H54 (cell line): ENCODE measurements at places on chromosomes 16 and 17.

GRCh38 chr17:40316571-40317344, 7.8 kb downstream of the RARA start:
- no peak for DNase-seq

GRCh38 chr17:68431045-68431608, 26.2 kb downstream of the WIPI1 start:
- DNase-seq = no peak

GRCh38 chr17:58172369-58173071, 5.7 kb downstream of the OR4D2 start:
- peak; percentile 47 for DNase-seq

DNA sequence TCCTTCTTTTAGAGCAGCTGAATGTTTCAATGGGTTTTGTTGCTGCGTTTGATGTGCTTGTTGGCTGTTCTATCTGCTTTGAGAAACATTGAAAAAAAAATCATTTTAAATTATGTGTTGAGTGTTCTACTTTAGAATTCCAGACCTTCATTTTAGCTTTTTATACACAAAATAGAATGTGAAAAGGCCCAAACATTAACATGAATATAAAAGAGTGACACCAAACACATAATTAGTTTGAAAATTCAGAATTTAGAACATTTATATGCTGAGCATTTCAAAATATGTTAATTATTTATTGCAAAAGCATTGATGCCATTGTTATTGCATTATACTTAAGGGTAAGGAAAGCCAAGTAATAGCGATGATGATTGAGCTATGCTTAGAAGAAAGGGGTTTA, 2.9 kb downstream of the NFAT5 start:
- DNase-seq = no peak

DNA sequence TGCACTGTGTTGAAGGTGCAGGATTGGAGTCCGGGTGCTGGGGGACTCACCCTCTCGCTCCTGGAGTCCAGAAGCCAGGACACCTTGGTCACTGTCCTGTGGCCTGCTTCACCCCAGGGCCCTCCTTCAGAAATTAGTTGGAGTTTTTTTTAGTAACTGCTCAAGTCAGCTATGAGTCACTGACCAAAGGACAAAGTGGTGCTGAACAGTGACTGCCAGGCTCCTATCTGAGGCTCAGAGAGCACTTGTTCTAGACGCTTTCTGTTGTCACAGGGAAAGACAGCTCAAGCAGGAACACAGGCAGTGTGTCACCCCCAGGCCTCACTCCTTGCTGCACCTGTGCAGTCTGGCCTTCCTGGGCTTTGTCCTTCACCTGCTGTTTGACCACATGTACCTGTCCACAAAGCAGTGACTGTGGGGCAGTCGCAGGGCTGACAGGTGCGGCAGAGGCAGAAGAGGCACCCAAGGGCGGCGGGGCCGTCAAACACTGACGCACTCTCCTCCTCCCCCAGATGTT, 4.1 kb upstream of the FAAP100 start:
- no peak for DNase-seq

DNA sequence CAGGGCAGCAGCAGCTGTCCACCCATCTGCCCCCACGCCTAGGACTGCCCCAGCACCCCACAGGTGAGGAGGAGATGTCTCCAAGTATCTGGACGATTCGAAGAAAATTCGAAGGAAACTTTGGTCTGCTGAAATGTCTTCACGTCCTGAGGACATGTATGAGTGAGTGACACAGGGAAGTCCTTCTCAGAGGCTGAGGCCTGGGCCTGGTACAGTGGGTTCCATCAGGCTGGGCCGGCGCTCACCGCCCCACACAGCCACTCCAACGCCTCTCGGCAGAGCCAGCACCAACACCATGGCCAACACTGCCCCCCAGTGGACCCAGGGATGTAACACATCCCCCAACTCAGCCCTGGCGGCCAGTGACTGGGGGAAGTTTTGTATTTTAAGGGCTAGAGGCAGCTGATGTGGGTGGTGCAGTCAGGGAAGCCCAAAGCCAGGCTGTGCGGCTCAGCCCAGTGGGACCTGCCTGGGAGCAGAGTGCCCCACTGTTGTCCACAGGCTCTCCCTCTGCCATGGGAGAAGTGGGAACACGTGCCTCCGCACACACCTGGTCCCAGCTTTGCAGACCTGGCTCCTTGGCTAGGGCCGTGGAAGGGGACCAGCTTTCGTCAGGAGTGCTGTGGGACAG, 55.8 kb upstream of the FASN start:
- peak; percentile 81 for DNase-seq

- DNase-seq = no peak
These were observed 92.6 kb upstream of the TMEM132E start for GRCh38 chr17:34486761-34487160.

DNA sequence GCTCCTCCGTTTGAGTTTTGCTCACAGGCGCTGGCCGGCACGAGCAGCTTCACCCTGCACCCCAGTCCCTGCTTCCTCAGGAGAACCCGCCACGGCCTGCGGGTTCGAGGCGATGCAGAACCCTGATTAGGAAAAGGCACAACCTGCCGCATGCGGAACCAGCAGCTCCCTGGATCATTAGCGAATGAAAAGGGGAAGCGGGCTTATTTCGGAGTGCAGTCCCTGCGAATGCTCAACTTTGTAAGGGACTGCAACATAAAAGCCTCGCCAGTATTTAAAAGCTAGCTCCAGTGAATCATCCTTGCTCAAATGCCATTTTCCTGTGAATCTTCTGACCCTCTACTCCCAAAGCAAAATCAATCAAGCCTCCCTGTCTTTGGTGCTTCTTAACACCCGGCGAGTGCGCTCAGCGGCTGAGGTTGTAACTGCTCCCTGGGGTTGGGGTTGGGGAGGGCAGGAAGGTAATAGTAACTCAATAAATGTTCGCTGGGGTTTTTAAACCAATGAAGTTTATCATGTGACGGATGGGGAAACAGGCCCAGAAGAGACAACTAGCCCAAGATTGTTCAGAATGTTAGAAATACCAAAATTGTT, 678 bp upstream of the AKAP10 start:
- no peak for DNase-seq

DNA sequence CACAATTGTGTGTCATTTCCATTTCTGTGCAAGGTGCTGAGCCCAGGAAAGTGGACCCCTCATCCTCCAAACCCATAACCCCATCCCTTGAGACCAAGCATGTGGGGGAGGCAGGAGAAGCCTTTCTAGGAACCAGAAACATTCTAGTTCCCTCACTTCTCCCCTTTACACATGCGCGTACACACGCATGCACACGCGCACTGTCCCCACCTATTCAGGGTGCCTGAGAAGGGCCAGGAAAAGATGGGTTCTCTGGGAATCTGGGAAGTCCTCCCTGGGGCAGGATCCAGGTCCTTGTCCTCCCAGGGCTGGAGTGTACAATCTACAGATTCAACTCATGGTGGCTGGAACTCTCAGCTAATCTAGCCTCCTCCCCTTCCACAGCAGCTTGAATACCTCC, 2.4 kb downstream of the PPY start:
- no peak for DNase-seq

GRCh38 chr17:70318051-70318450, 148.7 kb downstream of the KCNJ2 start:
- no peak for DNase-seq

- DNase-seq = no peak
These were observed 16.7 kb upstream of the BLMH start for GRCh38 chr17:30308406-30308805.

- no peak for DNase-seq
These were observed 147.4 kb downstream of the SEC14L1 start for GRCh38 chr17:77288115-77288619.

GRCh38 chr17:57724026-57724728, 20.9 kb downstream of the CCDC182 start:
- DNase-seq = no peak

DNA sequence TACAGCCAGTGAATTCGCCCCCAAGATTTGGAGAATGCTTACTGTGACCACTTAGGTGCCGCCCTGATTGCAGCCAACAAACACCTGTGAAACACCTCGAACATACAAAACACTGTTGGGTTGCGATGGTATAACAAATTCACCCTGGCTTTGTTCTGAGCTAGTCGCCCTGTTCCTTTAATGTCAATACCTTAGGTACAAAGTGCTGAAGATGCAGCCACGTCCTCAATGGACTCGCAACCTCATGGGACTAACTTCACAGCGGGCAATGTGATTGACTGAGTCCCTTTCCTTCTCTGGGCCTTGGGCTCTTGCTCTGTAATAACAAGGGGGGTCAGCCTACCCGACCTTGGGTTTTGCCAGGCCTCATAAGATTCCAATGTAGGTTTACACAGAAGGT, 28.9 kb upstream of the GOSR2 start:
- no peak for DNase-seq

DNA sequence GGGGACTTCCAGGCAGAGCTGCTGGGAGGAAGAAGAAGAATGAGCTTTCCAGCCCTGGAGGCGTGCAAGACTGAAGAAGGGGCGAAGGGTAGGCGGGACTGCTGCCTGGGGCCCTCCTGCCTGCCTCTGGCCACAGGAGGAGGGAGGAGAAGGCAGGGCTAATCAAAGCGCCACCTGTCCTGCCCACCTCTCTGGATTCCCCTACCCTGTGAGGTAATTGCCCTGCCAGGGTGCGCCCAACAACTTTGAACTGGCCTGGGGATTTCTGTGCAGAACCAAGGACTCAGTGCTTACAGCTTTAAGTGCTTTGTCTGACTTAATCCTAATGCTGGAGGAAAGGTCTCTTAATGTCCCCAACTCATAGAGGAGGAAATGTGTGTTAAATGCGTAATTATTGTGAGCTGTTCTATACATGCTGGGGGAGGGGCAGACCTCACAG, at the start of gene NOXO1:
Gene NOXO1, minus strand, starts transcription at position 72 of the 439 bp plus-strand sequence. CDS start 290 bp downstream, outside the sequence.
- DNase-seq = no peak

- DNase-seq = peak; percentile 71
These were observed 2.5 kb upstream of the ARHGAP23 start for GRCh38 chr17:38425744-38426143.

GRCh38 chr16:23222929-23223328, 40.4 kb downstream of the SCNN1G start:
- no peak for DNase-seq

GRCh38 chr17:66952031-66952524, 12.4 kb upstream of the CACNG4 start:
- peak; percentile 94 for DNase-seq

- no peak for DNase-seq
These were observed 53.6 kb downstream of the NUP88 start for GRCh38 chr17:5365831-5366230.

DNA sequence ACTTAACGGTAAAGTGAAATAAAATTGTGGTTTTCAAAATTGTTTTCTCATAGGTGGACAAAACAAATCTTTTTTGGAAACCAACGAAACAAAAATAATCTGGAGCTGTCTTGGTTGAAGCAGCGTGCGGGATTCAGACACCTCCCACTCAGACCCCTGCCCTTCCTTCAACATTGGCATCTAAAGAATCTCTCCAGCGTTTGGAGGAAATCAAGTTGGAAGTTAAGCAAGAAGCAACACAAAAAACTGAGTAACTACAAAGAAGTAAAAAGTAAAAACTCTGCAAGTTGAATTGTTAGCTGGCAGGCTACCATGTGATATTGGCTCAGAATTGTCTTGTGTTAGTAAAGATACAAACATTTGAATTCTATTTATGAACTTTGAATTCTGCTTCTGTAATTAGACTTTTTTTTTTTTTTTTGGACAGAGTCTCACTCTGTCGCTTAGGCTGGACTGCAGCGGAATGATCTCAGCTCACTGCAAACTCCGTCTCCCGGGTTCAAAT, 361.0 kb upstream of the PMFBP1 start:
- no peak for DNase-seq

DNA sequence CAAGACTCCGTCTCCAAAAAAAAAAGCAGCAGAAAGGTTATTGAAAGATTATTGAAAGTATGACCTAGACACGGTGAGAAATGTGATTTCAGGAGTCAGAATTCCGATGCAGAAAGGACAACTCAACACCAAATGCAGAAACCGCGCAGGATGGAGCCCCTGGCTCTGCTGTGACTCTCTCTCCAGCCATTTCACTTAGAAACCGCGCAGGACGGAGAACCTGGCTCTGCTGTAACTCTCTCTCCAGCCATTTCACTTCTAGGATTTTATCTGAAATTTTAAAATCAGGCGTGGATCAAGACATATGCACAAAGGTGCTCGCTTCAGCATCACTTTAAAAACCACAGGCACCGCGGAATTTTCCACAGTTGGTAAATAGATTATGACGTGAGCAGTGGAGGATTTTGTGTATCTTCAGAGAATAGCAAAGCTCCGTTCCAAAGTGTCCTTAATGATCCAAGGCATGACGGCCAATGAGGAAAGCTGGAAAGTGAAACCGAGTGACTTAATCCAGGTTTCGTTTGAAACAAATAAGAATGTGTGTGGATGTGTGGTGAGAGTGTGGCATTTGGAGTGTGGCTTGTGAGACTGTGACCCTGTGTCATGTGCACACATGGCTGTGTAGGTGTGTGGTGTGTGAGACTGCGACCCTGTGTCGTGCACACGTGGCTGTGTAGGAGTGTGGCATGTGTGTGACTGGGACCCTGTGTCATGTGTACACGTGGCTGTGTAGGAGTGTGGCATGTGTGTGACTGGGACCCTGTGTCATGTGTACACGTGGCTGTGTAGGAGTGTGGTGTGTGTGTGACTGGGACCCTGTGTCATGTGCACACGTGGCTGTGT, 9.5 kb downstream of the UTS2R start:
- no peak for DNase-seq

DNA sequence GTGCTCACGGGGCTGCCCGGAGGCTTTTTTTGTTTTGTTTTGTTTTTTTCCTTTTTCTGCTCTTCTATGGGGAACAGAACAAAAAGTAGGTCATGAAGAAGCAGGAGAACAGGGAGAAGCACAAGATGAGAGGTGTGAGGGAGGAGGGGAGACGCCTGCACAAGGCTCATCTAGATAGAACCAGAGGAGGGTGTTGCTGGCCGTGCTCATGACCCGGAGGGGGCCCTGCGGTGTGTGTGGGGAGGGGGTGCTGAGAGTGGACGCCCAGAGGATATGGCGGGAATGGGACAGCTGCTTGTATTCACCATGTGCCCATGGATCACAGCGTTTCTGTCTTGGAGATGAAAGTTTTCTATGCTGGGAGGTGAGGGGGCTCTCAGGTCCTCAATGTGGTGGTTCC, 183.7 kb downstream of the FOXL1 start:
- no peak for DNase-seq

DNA sequence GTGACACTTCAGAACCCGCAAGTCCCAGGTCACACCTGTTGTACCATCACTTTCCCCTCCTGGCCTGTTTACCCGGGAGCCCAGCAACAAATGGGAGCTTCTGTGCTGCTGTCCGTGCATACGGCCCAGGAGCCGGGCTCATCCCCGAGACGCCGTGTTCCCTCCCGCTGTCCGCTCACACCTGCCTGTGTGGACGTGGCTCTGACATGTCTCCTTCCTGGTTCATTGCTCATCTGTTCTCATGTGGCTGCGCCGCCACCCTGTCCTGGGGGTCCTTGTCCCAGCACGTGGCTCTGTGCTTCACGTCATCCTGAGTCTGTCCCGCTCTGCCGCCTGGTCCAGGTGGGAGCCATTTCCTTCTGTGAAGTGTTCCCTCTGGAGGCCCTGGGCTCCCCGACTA, 37.9 kb downstream of the TBCD start:
- no peak for DNase-seq

- no peak for DNase-seq
These were observed 49.2 kb downstream of the ZNRF1 start for GRCh38 chr16:75048054-75048453.

- DNase-seq = no peak
These were observed 13.9 kb upstream of the TNRC6C start for GRCh38 chr17:77944390-77945222.
